ENCODE measurements at places on chromosomes 6 and 20.

DNA sequence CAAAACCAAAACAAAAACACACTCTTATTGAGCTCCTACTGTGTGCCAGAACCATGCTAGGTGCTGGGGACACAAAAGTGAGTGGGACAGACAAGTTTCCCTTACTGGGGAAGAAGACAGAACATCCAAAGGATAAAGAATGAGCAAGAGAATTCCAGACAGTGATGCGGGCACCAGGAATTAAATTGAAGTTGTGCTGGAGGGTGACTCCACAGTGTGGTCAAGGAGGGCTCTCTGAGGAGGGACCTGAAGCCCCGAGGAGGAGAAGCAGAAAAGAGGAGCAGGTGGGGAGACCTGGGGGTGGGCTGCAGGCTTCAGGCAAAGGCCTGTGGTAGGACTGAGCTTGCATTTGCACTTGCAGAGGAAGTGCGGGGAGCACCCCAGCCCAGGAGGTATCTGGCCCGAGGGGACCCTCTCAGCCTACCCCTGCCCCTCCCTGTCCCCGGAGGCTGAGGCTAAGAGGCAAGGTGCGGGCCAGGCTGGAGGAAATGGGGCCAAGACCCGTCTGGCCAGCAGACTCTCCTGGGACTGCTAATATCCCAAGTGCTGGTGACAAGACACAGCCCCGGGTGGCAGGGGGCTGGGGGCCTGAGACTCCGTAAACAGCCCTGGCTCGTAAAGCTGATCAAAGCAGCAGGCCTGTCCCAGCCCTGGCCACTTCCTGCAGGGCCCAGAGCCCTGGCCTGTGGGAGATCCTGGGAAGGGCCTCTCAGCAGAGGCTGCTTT is 57.1 kb downstream of the SNAI1 start:
- no peak for DNase-seq

DNA sequence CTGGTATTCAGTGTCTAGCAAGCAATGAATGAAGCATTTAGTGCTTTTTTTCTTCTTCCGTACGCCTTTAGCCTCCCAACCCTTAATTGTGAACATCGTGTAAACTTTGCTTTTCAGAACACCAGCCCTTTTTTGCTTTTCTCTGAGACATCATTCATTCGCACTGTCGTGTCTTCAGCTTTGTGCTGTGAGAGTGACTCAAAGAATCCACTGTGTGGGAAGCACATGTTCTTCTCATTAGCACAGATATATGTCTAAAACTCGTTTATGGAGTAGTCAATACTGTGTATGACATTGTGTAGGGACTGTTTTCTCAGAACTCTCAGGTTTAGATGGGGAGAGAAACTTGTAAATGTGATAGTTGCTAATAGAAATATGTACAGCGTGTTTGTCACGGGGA is 279.1 kb downstream of the FARS2 start:
- DNase-seq, result no peak

- no peak for DNase-seq
Measured at GRCh38 chr6:147194652-147195411, 9.4 kb upstream of the STXBP5 start.

- no peak for DNase-seq
Measured at GRCh38 chr20:43844778-43845614, 69.7 kb upstream of the TOX2 start.

DNA sequence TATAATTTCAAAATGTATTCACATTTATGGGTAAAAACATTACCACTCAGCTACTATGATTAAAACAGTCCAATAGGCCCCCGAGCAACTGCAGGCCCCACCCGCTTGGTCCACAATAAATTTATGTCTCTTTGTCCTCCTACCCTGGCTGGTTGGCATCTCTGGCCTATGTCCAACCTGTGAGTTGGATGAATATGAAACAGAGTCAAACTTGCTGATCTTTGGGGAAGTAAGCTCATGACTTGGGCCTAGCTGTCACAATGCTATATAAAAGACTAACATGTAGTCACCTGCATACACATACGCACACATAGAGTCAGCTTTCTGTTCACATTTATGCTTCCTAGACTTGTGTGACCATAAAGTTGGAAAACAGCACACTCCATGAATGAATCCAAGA is 20.5 kb downstream of the MAP7 start:
- DNase-seq, result no peak

DNA sequence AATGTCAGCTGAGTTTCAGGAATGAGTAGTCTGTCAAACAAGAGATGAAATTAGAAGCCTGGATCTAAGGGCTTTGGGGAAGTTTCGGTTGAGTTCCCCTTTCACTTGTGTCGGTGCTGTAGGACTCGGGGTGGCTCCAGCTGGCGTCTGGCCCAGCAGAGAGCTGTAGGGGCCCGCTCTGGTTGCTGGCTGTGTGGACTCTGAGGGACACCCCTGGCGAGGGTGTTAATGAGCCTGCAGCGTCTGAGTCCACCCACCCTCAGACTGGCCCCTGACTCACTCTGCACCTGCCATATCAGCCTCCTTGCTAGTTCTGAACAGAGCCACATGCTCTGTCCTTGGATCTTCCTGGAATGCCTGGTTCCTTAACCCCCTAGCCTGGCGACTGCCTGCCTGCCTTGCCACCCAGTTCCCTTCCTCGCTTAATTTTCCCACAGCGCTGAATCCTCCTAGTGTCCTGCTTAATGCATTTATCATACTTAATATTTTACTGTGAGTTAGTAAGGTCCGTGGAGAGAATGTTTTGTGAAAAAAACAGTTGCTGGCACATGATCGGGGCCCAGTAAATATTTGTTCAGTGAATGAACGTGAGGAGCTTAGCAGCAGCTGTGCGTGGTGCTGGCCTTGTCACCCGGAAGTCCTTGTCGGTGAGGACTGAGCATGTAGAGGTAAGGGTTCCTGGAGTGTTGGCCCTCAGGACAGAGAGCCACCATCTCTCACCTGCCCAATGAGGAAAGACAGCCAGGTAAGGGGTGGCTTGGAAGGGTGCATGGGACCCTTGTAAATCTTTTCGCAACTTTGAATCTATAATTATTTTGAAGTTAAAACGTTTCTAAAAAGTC is 1.6 kb downstream of the DNAJC5 start:
- DNase-seq, result no peak

- DNase-seq, result no peak
Measured at GRCh38 chr6:134911547-134911946, 38.4 kb downstream of the ALDH8A1 start.

DNA sequence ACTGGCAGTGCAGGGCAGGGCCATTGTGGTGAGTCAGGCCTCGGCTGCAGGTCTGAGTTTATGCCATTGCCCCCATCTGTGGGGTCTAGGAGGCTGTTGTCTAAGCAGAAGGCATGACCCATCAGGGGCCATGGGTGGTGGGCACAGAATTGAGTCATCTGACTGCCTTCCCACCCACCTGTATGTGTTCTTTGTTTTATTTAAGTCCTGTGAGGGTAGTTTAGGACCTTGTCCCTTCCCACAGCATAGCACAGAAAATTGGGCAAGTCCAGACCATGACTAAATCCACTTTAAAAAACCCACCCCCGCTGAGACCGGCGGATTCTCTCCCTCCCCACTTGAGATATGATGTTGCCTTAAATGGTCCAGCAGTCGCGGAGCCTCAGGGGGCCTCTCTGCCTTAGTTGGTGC is 40.3 kb downstream of the ERMARD start:
- DNase-seq, result no peak

DNA sequence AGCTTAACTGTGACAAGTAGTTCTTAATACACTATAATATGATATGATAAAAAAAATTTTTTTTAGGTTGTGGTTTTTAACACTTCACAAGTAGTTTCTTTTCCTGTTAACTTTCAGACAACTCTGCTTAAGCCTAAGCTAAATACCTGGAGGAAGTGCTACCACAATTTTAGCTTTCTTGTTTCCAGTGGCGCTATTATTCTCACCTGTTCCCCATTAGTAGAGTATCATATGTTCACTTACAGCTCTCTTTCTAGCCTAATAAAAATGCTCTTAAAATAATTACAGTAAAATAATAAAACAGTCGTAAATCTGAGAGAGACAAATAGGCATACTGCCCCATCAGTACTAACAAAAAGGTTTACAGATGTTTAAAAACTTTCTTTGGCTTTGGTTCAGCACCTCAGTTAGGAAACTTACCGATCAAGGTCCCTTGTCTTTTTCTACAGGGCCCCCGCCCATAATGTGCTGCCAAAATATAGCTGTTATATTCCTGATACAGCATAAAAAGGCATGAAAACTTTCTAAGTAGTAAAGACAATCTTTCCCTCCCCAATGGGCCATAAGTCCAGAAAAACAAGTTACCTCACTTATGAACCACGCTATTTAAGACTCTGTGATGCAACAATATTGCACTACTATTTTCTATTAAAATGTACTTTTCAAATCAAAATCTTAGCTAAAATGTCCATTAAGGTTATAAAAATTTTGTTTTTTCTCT is 57.9 kb downstream of the SESN1 start:
- DNase-seq, result no peak

- no peak for DNase-seq
Measured at GRCh38 chr6:22882581-22882980, 313.2 kb downstream of the HDGFL1 start.

DNA sequence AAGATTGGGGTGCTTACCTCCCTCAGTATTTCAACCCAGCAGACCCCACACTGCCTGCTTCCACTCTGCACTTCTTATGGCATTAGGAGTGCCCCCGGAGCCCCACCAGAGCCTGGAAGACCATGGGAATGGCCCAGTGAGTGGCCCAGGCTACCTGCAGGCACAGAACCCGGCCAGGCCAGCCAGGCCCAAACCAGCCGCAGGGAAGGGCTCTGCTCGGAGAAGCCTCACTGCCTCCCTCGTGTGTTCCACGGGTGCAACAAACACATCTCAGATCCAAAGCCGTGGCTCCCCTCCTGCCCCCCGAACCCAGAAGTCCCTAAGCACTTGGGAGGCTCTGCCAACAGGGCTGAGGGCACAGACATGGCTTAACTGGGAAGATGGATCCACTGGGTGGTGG is 283.9 kb downstream of the CDH4 start:
- no peak for DNase-seq

GRCh38 chr6:110404607-110405006 is 10.8 kb downstream of the DDO start:
- no peak for DNase-seq

- no peak for DNase-seq
Measured at GRCh38 chr6:65199121-65199520, 507.9 kb downstream of the EYS start.

DNA sequence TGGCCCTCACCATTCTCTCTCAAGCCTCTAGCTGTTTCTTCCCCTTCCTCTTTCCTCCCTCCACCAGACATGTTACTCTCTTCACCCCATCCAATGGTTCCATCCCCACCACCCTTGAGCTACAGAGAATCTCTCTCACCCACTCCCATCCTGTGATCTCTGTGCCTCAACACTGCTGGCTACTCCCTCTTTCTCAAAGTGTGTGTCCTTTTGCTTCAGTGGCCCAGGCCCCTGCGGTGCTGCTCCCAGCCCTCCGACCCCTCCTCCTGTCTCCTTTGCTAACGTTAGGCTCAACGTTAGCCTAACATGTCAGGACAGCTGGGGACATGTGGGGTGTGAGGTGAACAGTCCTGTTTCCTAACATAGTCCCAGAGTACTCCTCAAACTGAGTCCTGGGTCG is 5.9 kb downstream of the NELFE start:
- no peak for DNase-seq

GRCh38 chr6:158756977-158757752 is 62.0 kb downstream of the EZR start:
- no peak for DNase-seq

DNA sequence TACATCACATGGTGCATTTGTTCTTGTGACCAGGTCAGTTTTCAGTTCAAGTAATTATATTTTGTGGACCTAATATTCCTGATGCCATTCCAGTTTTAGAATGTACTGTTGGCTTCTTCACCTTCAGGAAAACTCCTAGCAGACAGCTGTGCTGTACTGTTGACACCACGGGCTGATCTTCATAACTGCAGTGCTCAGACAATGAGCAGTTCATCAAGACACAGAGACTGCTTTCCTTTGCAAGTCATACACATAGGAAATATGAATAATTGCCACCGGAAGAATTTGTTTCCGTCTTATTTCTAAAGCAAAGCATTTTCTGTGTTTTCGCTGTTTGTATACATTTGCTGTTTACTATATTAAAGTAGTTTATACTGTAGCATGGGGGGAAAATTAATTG is 89.8 kb downstream of the C6orf118 start:
- DNase-seq, result no peak

DNA sequence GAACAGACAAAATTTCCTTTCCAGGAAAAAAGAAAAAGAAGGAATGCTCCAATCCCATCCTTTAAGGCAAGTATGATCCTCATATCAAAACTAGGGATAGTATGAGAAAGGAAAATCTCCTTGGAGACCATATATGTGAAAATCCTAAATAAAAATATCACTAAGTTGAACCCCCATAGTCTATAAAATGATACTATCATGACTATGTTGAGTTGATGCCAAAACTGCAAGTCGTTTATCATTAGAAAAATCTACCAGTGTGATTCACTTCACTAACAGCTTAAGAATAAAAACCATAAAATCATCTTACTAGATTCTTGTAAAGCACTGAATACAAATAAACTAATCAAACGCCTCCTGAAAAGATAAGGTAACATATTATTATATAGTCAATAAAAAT is 76.6 kb upstream of the STXBP5 start:
- DNase-seq, result no peak

DNA sequence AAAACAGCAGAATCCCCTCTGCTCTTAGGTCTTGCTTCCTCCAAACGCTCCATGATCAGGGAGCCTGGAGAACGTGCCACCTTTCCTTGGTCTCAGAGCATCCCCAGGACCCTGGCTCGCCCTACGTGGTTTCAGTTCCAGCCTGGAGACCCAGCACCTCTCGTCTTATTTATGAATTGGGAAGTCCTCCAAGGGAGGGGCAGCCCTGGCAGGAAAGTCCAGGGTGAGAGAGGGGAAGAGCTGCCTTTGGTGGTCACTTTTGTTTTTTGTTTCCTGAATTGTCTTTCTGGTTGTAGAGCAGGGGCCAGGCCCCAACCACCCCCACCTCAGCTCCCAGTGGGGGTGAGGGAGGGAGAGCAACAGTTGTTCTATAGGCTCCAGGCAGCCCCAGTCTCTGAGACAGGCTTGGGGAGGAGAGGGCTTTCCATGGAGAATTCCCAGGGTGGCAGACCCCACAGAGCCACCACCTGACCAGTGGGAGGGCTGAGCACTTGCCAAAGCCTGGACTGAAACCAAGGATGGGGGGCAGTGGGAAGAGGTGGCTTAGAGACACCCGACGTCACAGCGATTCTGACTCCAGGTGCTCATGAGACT is 88.8 kb downstream of the PRND start:
- DNase-seq, result peak; percentile 42

- DNase-seq, result no peak
Measured at GRCh38 chr6:65988006-65988405, 281.0 kb upstream of the EYS start.

DNA sequence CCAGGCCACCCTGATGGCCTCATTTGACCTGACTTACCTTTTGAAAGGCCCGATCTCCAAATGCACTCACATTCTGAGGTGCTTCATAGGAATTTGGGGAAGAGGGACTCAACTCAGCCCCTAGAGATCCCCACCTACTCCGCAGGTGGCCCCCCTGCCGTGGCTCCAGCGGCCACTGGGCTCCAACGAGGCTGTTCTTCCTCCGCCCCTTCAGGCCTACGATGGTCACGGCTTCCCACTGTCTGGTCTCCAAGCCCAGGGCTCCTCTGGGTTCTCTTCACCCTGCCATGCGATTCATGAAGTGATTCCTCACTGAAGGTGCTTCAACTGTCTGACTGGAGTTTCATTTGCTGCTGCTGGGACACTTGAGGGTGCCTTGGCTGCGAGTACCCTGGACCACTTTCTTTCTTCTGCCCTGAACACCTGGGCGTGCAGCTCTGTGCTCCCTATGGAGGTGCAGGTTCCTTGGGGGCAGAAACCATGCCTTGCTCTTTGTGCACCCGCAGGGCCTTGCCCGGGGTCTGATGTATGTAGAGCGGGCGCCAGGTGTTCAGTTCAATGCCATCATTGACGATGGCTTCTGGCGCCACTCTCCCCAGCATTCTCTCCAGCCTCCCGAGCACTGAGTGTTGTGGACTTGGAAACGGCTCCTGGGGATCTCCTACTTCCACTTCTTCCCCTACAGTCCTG is 10.0 kb upstream of the DUSP22 start:
- no peak for DNase-seq
